ENCODE measurements at places on chromosomes 6 and 20.

DNA sequence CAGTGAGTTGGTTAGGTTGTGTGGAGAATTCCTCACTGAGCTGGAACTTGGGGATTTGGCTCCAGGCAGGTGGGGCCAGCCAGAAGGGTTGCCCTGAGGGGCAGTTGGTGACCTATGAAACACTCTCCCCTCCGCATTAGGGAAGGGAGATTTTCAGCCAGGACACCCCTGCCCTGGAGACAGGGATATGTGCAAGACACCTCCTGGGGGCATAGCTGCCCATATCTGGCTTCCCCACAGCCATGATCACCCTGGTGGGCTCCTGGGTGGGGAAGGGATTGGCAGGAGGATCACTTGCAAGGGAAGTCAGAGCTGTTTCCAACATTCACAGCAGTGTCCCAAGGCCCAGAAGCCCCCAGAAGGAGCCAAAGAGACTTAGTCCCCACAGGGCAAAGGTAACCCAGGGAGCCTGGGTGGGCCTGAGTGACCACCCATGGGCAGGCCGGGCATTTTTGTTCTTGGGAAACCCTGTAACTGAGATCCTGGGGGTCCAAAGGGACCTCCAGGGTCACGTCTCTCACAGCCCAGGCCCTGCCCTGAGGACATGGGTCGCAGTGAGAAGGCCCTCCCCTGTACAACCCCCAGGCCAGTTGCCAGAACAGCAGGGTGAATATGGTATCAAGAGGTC lies 145.8 kb downstream of the MRPL14 start:
- no peak for DNase-seq

GRCh38 chr6:105193647-105194046 lies 13.8 kb upstream of the POPDC3 start:
- DNase-seq, result no peak

DNA sequence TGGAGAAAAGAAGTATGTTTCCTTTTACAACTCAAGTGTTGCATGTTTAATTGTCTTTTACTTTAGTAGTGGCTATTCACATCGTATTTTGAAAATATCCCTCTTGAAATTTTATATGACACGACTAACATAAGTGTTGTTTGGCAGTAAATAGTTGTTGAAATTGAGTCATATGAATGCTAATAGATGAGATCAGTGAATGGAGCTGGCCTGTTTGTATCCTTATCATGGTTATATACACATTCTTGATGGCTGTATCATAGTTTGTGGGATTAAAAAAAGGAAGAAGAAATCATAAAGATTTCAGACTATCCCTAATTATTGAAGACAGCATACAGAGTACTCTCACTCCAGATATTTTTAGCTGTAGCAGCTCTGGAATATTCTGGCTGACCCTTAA lies 8.2 kb upstream of the RAE1 start:
- DNase-seq, result no peak

GRCh38 chr6:72649032-72649984 lies 27.4 kb downstream of the KCNQ5 start:
- no peak for DNase-seq

GRCh38 chr6:20071998-20072397 lies 140.3 kb downstream of the MBOAT1 start:
- DNase-seq, result no peak

DNA sequence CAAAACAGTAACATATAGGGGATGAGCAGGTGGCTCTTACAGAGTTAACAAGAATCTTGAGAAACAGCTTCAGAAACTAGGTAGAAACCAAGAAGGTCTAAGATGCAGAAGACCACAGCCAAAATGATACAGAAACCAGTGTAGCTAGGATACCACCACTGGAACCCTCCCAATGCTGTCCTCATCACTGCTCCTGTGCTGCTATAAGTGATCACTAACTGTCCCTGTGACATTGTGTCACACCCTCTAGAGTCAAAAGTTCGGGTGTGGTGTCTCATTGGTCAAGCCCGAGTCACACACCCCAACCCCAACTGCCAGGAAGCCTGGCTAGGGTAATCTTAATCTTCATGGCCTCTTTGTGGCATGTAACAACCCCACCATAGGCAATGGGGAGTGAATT lies 153.1 kb downstream of the RCAN2 start:
- no peak for DNase-seq

- DNase-seq, result no peak
Measured at GRCh38 chr6:157791450-157791849, 31.6 kb upstream of the SNX9 start.

DNA sequence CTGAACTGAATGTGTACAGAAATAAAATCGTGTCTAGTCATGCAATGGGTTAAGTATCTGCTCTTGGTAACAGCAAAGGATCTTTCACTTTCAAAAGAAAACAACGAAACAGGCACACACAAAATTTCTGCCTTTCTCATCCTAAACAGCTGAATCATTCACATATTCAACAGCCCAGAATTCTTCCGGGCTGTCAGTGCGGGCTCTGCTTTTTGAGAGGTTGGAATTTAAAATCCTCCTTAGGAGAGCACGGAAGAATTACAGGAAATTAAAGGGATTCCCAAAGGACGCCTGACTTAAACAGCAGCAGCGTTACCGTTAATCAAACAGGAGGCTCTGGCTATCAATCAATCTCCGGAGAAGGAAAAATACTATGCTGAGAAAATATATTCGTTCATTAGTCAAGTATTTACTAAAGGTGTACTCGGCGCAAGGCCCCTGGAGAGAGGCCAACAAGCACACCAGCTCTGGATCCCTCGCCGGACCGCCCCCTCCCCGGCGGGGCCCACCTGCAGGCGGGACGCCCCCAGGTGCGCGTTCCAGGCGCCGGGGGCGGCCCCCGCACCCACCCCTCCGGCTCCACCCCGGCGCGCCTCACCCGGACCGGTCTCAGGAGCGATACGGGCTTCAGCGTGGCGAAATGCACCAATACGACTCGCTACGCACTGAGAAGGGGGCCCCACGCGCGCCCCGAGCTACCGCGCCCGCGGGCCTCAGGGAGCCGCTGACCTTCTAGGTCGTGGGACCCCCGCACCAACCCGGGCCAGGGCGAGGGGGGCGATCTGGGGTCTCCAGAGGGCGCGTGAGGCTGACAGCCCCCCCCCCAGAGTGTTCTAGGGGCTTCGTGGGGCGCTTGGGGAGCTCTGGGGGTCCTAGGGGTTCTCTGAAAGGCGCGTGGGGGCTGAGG lies 1.0 kb downstream of the NAPB start:
- no peak for DNase-seq

DNA sequence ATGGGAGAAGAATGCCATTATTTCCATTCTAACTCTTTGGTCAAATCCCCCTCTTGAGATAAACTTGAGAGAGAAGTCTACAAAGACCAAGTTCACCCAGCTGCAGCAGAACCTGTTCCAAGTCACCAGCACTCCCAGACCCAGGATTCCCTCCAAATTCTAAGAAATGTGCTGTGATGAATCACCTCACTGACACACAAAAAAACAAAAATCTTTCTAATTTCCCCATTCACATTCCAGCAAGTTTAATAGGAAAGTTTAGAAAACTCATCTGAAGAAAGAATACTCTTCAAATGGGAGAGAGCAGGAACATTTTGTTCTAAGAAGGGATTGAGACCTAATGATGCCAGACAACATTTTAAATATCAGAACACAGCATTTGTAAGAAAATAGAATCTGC lies 213.6 kb upstream of the PLCB4 start:
- no peak for DNase-seq

GRCh38 chr6:72461144-72461543 lies 160.7 kb upstream of the KCNQ5 start:
- no peak for DNase-seq

DNA sequence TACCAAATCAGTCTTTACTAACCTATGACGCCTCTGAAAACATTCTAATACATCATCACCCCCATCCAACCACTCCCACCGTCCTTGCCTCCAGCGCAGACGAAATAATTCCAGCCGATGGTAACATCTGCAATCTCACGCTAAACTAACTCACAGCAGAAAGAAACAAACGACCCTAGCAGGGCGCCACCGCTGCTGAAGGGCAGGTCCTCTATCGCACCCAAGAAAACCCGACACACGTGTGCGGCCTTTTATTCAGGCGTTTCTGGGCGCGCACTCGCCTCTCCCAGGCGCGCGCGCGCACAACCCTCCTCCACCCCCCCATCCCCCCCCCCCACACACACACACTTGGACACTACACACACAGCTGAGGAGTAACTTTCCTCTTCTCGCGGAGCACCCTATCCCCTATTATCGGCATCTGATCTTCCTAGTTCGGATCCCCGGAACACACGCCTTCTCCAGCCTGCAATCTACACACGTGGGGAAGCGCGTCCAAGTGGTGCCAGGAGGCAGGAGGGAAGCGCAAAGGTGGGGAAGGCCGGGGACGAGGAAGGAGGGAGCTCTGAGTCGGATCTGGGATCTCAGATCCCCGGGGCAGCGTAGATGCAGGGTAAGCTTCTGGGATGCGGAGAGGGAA lies 1.4 kb downstream of the GFOD1 start:
- DNase-seq, result no peak

DNA sequence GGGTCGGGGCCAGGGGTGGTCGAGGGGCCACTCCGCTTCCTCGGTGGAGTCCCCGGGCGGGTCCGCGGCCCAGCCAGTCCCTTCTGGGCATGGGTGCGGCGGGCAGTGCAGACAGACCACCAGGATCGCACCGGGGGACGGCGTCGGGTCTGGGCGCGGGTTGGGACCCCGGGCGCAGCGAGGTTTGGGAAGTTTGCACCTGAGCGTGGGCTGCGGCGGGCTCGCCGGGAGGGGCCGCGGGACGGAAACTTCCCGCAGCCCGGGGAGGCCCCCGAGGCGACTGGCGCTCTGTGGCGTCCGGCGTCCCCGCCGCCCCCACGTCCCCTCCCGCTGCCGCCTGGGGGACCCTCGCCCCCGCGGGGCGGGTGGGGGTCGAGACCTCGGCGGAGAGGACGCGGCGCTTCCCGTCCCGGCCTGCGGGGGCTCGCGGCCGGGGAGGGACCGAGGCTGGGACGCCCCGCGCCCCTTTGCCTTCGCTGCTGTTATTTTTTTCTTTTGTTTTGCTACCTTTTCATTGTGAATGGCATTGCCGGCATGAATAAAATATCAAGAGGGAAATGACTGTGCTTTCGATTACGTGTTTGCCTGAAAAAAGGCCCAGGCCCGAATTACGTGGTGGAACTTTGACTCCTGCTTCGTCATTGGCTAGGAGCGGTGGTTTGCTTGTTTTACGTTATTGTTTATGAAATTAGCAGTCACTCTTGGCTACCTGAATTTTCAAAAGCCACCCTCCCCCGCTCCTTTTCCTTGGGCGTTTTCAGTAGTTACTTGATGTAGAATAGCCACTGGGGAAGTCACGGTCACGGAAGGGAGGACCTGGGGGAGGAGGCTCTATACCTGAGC lies 703 bp downstream of the SNX9 start:
- peak; percentile 63 for DNase-seq

- DNase-seq, result no peak
Measured at GRCh38 chr6:128598571-128598970, 78.2 kb upstream of the PTPRK start.
